ENCODE measurements at places on chromosomes 12 and 14.

DNA sequence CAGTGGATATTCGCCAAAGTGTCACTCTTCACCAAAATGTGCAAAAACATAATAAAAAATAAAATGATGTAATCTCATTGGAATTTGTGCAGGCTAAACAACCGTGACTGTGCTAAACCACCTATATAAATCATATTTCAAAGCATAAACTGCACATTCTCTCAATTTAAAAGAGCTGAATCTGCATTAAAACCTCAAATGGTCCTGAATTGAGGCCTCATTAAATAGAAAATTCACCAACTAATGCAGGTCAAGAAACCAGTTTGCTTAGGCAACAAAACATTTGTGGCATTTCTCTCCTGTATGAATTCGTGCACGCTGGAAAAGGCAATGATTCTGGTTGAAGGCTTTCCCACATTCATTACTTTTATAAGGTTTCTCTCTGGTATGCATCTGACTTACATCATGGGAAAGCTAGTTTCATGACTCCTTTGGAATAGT is 80.1 kb upstream of the IFNG-AS1 start:
- DNase-seq: no peak

DNA sequence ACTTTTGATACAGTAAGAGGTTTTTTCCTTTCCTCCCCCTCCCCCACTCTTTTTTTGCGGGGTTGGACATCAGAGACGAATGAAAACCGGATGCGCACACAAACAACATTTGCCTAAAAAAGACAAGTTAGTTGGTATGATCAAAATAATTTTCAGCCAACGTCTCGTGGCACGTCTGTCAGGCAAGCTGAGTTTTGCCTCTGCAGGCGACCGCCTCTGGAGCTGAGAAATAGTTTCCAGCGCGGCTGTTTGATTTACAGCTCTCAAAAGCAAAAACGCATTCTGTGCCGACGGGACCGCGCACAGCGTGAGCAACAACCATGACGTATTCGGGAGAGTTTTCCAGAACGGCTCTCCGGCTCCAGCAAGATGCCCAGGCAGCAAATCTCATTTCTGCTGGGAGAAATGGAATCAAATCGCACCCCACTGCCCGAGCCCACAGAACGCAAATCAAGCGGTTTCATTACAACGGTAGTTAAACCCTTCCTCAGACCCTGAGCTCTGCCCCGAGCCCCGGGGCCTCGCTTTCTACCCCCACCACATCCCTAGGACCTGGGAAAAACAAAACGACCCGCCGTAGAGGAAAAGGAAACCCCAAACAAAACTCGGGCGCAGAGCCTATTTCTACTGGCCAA is 14.2 kb upstream of the CALM1 start:
- peak; percentile 69 for DNase-seq

GRCh38 chr14:22341049-22341448 is 248.0 kb downstream of the DAD1 start:
- DNase-seq: no peak

GRCh38 chr12:1103632-1104031 is 112.6 kb downstream of the ERC1 start:
- no peak for DNase-seq

DNA sequence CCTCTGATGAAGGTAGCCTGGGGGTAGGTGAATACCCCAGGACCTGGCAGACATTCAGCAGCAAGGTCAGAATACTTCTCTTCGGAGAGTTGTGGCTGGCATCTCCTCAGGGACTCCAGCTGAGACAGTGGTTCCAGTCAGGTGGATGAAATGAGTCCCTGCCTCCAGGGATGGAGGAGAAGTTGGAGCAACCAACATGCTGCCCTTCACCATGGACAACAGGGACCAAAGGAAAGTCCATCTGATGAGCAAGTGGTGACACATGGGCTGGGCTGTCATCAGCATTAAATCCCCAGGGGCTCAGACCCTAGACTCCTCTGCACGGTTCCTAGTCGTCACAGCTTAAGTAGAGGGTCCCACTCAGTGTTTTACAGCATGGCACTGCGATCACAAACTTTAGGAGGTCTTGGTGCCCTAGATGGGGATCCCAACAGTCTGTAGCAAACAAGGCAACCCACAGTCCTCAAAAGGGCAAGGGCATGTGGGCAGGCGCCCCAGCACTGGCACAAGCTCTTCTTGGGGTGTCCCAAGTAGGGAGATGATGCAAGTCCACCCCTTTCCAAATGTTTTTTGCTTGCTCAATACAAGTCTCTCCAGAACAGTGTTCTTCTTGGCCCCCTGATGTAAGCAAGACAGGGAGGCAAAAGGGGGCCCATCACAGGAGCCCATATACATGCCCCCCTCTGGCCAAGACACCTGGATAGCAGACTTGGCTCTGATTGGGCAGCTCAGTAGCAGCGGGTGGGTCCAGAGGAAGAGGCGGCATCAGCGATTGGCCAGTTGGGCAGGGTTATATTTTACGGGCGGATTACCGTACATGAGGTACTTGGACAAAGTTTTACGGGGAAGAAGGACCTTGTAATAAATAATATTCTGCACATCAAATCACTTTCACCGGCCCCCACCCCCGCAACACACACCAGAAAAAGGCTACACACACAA is 10.8 kb upstream of the CDH24 start:
- no peak for DNase-seq
